ENCODE measurements at places on chromosomes 5 and 9.
A peak's percentile ranks its signal among the peaks of the same experiment; 100 is the strongest.

DNA sequence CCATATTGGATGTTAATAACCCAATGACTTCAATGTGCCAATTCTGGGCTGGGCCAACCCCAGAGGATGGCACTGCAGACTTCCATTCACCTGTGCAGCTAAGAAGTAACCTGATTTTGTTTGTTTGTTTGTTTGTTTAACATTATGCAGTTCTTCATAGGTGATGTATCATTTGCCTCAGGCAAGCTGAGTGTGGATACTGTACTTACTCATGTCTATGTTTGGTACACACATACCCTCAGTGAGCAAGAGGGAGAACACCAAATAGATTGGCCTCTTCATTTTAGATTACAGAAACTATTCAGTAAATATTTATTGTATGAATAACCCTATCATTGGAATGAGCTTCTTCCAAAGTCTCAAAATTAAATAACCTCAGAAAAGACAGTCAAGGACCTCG, 180.2 kb upstream of the SMC2 start:
- no peak for DNase-seq

DNA sequence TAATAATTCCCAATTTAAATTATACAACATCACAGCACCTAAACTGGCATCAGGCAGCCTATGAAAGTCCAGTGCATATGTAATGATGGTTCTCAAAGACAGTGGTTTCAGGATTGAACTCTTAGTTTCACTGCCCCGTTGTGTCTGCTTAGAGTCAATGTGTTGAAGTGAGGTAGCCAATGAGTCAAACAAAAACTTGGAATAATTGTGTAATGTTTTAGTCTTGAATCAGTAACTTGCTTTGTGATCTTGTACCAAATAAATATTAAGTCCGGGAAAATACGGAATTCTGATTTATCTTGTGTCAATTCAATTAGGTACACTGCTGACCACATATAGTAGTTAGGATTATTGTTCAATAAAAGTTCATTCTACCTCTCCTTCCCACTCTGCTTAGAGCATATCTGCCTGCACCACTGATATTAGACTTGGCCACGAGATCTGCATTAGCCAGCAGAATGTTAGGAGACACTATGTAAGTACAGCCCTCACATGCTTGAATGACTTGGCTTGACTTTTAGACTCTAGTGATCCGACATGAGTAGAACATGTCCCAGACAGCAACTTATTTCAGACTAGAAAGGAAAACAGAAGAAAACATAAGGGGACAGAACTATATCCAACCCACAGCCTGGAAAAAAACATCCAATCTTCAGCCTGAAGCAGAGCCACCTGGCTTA, 441.5 kb upstream of the PTGER4 start:
- no peak for DNase-seq

GRCh38 chr5:171630350-171631065, 155.1 kb upstream of the SMIM23 start:
- no peak for DNase-seq

DNA sequence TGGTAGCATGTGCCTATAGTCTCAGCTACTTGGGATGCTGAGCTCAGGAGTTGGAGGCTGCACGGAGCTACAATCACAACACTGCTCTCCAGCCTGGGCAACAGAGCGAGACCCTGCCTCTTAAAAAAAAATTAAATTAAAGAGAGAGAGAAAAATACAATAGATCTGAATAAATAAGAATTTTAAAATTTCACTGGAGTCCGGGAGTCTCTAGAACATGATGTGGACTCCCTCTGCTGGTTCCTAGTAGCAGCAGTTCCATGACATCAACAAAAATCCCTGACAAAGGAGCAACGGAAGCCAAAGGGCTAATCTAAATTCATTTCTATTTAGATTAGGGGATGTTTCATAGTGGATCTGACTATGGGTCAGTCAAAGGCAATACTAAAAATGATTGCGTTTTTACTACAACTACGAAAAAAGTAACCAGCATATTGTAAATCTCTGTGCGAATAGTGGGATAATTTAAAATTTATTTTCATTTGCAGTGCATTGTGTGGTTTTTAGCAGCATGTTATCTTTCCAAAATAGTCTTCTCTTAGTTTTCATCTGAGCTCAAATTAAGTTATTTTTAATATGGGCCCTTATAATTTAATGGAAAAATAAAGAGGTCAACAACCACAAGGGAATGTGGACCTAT, 6.7 kb downstream of the INIP start:
- peak; percentile 60 for DNase-seq

DNA sequence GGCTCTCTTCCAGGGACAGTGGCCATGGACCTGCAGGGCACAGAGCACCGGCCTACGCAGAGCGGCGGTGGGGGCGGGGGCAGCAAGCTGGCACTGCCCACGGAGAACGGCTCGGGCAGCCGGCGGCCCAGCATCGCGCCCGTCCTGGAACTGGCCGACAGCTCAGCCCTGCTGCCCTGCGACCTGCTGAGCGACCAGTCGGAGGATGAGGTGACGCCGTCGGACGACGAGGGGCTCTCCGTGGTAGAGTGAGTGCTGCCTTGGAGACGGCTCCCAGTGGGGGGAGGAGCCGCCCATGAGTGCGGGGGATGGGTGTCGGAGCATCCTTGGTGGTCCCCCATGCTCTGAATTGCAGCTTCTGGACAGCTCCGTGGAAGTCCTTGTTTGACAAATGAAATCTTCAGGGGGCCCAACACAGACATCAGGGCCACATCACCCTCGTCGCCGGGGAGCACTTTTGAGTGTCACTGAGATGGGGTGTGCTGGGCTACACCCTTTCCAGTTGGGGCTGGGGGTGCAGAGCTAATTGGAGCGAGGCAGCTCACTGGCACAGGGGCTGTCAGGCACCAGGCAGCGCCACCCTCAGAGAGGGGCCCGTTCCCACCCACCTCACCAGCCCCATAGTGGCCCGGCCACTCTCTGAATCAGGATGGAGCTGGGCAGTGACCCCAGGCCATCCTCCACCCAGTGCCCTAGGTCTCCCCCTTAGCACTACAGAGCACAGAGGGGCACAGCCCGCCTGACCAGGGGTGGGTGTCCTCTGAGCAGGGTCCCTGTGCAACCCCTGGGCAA, 70.9 kb downstream of the KCNT1 start:
- no peak for DNase-seq

DNA sequence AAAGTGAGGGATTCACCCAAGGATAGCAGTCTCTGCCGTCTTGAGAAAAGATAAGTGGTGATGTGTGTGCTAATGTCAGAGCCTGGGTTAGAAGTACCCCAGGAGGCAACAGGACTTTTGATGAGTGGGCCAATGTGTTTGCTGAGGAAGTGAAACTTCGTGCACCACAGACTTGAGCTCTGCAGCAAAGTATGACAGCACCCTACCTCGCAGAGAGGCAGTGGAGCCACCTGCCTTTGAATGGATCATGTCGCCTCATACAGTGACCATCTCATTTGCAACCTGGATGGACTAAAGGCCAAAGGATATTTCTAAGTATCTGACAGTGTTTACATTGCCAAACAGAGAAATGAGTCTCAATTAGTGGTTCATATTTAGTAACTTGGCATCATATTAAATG, 593.9 kb upstream of the GRAMD2B start:
- no peak for DNase-seq

- no peak for DNase-seq
These were observed 543.2 kb upstream of the SGCD start for GRCh38 chr5:155783791-155784190.

DNA sequence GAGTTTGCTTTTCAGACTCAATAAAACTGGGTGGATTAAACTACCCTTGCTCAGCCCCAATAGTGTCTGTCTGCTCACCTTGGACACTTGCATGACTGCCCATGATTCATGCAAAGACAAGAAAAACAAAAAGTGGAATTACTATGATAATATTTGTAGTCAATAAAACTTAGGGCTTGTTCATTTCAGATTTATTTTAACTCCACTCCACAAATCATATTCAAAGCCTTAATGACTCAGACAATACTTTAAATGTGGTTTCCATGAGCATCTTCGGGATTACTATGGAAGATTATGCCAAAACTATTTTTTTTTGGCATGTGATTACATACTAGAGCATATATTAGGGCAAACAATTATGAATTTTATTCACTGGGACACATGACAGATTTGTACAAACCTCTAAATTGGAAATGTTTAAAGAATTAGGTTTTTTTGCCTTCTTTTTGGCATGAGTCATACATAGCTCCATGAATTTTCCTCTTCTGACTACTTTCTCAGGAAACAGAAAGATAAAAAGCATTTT, 468.9 kb downstream of the ACTL7B start:
- DNase-seq, result peak; percentile 46

DNA sequence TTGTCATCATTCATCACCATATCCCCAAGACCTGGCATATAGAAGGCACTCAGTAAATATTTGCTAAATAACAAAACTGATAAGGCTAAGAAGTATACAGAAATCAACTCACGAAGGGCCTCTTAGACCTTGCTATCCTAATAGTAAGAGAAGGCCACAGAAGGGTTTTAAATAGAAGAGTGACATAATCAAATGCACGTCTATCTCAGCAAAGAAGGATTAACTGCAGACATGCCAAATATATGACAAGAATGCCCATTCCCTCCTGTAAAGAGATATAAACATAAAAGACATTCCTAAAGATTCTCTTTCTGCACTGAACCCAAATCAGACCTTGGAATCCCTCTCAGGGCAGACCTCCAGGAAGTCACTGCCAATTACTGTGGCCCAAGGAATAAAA, 34.1 kb downstream of the ECPAS start:
- DNase-seq, result no peak

DNA sequence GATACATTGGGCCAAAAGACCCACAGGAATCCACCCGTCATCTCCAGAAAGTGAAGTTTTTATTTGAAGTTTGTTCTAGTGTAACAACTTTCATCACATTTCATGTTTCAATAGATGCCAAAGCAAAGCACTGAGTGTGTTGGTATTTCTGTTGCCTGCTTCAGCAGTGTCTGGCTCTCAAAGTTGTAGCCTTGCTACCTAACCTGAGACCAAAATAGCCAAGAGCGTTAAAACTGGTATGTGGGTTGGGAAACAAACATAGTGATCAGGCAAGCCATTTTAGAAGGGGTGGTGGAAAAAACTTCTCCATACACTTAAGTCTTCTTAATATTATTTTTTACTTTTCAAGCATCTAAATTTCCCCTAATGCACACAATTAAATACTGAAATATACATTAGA, 150.3 kb upstream of the DHFR start:
- no peak for DNase-seq

GRCh38 chr5:157026789-157027424, 32.0 kb downstream of the HAVCR1 start:
- no peak for DNase-seq

- no peak for DNase-seq
These were observed 276.7 kb upstream of the ADRA1B start for GRCh38 chr5:159639590-159639989.

- peak; percentile 90 for DNase-seq
These were observed 33.1 kb downstream of the ATP6V0E1 start for GRCh38 chr5:173016598-173017046.

DNA sequence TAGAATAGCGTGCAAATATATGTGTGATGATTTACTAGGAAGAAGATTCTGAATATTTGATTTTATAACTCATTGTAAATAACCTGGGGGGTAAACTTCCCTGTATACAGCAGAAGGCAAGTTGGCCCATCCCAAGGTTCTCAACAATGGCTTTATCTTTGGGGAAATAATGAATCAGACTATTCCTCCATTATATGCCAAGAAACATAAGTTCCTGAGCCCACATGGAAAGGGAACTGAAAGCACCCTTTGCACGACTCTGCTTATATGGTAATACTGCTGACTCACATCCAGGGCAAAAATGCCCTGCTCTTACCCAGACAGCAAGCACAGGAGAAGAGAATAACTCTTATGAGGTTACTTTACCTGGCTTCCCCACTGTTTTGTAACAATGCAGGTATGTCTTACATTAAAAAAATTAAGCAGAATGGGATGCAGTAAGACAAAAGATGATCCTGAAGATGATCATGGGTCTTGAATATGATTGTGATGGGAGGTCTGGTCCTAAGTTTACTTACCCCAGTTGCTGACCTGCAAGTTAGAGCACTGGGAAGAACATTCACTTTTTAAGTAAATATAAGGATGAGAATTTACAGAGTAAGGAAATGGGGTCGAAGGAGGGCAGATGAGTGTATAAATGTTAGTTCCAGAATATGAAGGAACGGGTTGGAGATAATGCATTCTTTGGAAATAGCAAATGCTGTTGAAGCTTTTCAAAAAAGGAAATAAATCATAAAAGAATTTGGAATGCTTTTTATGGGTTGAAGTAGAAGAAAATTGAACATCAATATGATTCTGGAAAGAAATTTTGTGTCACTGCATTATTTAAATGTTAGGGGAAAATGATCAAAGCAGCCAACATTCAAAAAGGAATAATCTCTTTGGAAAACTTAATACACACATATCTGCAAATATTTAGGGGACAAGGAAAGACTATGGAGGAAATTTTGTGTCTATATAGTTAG, 428.4 kb upstream of the MPDZ start:
- DNase-seq, result peak; percentile 75

DNA sequence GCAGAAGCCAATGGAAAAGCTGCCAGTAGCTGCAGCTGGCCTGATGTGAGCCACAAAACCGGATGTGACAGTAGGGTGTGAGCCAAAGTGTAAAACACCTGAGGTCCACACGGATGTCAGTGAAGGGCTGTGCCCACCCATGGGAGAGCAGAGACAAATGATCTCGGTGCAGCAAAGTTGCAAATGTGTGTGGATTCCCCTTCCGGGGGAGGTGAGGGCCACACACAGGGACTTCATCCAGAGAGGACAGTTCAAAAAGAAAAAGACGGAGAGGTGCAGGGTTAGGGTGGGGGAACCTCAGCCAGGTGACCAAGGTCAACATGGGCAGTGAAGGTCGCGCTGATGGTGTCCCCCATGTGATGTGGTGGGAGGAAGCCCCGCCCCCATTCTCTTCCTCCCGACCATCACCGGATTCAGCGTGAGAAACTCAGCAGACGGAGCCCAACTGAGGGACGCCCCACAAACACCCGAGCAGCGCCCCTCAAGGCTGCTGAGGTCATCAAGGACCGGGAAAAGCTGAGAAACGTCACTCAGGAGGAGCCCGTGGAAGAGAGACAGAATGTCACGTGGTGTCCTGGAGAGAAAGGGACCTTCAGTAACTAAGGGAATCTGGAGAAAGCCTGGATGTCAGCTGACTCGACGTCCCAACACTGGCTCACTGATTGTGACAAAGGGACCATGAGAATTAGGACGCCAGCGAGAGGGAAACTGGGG, 11.4 kb upstream of the PTGDS start:
- no peak for DNase-seq

GRCh38 chr5:14915291-14915952, 43.8 kb upstream of the ANKH start:
- DNase-seq, result no peak

Measured in mesenchymal stem cell (in vitro differentiated cells and primary cell).